ENCODE measurements at places on chromosomes 12 and 14. TPM values are rescaled to one million over a fixed set of nuclear protein-coding genes. Genes with fewer than 3 reads are reported as not detected.
A peak's percentile ranks its signal among the peaks of the same experiment; 100 is the strongest.

DNA sequence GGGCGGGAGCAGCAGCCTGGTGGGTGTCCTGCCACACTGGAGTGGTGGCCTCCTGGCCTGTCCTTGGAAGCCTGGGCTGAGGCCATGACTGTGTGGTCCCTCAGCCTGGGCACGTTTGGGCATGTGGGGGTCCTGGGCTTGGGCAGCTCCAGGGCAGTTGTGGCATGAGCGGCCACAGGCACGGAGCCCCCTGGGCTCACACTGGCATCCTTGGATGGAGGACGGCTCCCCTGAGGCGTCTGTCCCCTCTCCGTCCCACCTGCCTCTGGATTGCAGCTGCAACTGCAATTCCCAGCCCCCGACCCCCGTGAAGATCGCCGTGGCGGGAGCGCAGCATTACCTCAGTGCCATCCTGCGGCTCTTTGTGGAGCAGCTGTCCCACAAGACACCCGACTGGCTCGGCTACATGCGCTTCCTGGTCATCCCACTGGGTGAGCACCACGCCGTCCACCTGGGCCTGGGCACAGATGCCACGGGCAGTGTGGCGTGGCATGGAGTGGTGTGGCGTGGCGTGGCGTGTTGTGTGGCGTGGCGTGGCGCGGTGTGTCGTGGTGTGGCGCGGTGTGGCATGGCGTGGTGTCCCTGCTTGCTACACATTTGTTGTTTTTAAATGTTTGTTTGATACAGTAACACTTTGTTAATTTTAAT lies 15.1 kb upstream of the TEX22 start:
- DNase-seq = no peak

Gene MFAP5
- 174 TPM for total RNA-seq

- DNase-seq = no peak
These were observed 12.5 kb downstream of the GALNT6 start for GRCh38 chr12:51378749-51379148.

DNA sequence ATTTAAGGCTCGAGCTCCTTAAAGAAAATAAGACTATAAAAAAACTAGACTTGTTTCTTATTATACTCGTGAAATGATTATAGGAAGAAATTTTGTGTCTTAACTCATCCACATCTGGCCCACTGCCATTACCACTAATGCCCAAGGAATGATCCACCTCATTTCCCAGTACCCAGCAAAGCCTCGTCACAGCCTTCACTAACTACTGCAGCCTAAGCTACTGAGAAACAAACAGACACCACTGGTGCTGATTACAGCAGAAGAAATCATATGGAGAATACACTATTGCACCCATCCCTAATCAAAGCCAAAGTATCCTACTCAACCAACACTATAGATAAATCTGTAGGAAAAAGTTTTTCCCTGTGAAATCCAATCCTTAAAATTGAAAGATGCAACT lies 205.3 kb upstream of the NAV3 start:
- no peak for DNase-seq

GRCh38 chr12:65472079-65472478 lies 193.6 kb downstream of the MSRB3 start:
- DNase-seq = no peak

Gene CCDC197
- not detected for total RNA-seq

DNA sequence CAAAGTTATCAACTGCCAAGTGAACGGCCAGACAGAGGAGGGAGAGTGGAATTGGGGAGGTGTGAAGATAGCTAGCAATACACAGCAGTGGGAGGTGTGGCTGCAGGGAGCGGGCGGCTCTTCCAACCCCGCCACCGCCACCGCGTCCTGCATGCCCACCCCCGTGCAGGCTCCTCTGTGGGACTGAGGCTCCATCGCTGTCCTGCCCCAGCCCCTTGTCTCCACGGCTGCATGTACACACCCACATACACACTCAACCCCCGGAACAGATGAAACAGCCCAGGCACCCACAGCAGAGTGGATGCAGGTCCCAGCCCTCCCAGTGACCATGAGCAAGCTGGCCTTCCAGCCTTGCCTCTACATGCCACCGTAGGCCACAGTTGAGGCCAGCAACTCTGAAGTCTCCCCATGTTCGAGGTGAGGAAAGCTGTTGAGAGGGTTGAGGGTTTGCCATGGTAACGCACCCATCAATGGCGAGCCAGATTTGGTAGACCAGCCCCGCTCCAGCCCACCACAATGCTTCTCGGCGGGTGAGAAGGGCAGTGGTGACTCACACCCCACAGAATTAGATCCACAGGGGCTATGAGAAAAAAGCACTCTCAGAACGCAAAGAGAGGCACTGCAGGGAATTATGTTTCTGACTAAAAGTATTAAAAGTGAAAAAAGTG lies 39.3 kb downstream of the PITPNM2 start:
- DNase-seq = no peak

Gene VRTN
- not detected for total RNA-seq

Gene RSRC2
- 44.8 TPM for total RNA-seq

Gene CLEC14A
- total RNA-seq = 192 TPM

- no peak for DNase-seq
These were observed 37.7 kb downstream of the BEST3 start for GRCh38 chr12:69661386-69661785.

DNA sequence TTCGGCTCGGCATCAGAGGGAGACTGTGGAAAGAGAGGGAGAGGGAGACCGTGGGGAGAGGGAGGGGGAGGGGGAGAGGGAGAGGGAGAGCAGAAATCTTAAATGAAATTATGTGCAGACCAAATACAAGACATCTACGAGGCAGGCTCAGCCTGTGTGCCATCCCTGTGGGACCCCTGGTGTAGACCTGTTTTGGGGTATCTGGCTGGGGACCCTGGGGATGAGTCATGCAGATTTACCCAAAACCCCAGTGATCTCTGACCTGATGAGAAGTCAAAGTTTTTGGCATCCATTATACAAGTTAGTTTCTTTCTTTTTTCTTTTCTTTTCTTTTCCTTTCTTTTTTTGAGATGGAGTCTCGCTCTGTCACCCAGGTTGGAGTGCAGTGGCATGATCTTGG lies 44.4 kb downstream of the ADGRD1 start:
- no peak for DNase-seq

- no peak for DNase-seq
These were observed 64.8 kb upstream of the HIF1A start for GRCh38 chr14:61630399-61631044.

Gene COX8C
- total RNA-seq = not detected

- no peak for DNase-seq
These were observed 1.7 kb upstream of the GPR68 start for GRCh38 chr14:91246051-91246852.

DNA sequence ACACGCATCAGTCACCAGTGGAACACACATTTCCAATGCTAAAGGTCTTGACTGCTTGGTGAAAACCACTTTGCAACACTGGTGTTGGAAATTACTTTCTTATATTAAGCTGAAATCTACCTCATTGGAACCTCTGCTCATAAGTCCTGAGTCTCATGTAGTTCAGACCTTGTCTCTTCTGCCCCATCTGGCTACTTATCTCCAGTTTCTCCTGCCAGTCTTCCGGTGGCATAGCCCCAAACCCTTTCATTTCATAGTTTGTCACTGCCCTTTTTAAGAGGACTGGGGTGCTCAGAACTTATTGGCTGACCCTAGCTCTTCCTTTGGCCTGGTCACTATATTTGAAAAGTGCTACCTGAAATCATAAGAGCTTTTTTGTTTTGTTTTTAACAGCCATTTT lies 43.7 kb downstream of the HELB start:
- no peak for DNase-seq

GRCh38 chr14:58297412-58297761 lies 968 bp upstream of the ARID4A start:
- DNase-seq = peak; percentile 72

All from ascending aorta (tissue), 2 donors.